Small intestine (tissue), 16 donors: ENCODE measurements at places on chromosomes 1 and 21. TPM values are rescaled to one million over a fixed set of nuclear protein-coding genes. Genes with fewer than 3 reads are reported as not detected.

PLEKHA6 gene
- polyA plus RNA-seq: 58.0 TPM

PHTF1 gene
- 2.7 TPM for polyA plus RNA-seq

DNA sequence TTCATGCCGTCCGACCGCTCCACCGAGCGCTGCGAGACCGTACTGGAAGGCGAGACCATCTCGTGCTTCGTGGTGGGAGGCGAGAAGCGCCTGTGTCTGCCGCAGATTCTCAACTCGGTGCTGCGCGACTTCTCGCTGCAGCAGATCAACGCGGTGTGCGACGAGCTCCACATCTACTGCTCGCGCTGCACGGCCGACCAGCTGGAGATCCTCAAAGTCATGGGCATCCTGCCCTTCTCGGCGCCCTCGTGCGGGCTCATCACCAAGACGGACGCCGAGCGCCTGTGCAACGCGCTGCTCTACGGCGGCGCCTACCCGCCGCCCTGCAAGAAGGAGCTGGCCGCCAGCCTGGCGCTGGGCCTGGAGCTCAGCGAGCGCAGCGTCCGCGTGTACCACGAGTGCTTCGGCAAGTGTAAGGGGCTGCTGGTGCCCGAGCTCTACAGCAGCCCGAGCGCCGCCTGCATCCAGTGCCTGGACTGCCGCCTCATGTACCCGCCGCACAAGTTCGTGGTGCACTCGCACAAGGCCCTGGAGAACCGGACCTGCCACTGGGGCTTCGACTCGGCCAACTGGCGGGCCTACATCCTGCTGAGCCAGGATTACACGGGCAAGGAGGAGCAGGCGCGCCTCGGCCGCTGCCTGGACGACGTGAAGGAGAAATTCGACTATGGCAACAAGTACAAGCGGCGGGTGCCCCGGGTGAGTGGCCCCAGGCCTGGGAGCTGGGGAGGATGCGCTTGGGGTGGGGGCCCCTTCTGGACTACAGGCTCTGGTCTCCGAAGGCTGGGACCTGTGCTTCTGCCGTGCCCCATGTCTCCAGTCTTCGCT, 1.1 kb downstream of the SKI start:
- H3K27me3 ChIP-seq: no peaks in the 10 kb centered on the region
- H3K4me1 ChIP-seq: peaks cover 44% of the 10 kb centered on the region
- peak overlapping the region; percentile 74 for H3K27ac ChIP-seq
- peak overlapping the region; percentile 74 for H3K4me3 ChIP-seq
- DNase-seq: peak; percentile 64
- no peaks in the 10 kb centered on the region for H3K36me3 ChIP-seq

DNA sequence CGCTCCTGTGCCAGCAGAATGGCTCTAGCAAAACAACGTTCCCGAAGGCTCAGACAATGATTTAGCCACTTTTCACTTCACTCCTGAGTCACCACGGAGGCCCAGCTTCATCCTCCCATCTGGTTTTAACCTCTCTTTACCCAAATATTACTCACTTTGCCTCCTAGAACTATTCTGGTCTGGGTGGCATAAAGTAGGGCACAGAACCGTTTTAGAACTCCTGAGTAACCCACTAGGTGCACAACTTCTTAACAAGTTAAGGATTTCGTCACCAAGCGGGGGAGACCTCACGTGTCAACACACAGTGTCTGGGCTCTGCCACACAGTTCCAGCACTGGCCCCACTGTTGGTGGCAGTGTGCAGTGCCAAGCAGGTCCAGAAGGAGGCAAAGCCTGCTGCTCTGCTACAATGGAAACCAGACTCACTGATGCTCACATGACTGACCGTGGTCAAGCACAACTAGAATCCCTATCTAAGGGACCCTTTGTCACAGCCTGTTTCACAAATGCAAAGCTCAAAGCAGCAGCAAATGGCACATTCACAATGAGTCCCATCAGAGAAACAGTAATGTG, 121.7 kb downstream of the SIPA1L2 start:
- no peaks in the 10 kb centered on the region for H3K36me3 ChIP-seq
- no peak overlapping the region for H3K4me3 ChIP-seq
- no peaks in the 10 kb centered on the region for H3K4me1 ChIP-seq

GRCh38 chr1:36503733-36504132, 21.0 kb upstream of the CSF3R start:
- H3K4me3 ChIP-seq: no peak overlapping the region
- H3K36me3 ChIP-seq: no peaks in the 10 kb centered on the region
- H3K27me3 ChIP-seq: no peaks in the 10 kb centered on the region
- no peak for DNase-seq
- H3K4me1 ChIP-seq: no peaks in the 10 kb centered on the region

GSTM2 gene
- polyA plus RNA-seq: 42.2 TPM
